ENCODE measurements at places on chromosomes 4 and X.

GRCh38 chr4:187665086-187665485 is 330.5 kb upstream of the ZFP42 start:
- no peak for DNase-seq

GRCh38 chr4:22428441-22428840 is 87.4 kb downstream of the ADGRA3 start:
- no peak for DNase-seq

- DNase-seq = peak; percentile 12
Observed at GRCh38 chrX:129823115-129823514, 20.6 kb downstream of the ZDHHC9 start.

DNA sequence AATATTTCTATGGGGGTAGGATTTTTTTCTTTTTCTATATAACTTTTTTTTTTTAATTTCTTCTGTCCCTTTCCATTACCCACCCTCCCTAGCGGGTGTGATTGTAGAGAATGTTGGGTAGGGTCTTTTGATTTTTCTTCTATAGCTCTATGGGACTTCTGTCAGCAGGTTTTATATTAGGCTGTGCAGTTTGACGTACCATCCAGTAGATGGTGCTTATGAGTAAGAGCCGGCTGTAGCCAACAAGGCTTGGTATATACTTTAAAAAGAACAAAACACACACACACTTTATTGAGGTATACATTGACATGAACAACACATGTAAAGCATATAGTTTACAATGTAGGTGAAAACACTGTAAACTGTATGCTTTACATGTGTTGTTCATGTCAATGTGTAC is 247.9 kb upstream of the POF1B start:
- no peak for DNase-seq

DNA sequence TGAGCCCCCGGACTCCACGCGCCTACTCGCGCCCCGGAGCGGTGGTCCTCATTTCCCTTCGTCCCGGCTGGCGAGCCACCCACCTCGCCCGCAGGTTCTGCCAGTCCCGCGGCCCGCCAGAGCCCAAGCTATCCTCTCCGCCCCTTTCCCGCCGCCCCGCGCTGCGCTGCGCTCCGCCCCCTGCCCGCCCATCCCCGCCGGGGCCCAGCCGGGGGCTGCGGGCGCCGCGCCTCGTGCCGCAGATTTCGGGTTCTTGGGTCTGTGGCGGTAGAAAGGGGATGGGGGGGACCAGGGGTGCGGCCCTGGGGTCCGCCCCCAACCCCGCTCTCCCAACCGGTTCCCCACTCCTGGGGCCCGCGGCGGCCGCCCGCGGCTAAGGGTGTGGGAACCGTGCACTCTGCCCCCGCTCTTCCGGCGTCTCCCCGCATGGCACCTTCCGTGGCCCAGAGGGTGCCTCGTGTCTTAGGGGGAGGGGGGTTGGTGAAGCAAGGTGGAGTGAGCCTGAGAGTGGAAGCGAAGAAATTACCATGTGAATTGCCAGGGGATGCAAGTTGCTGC is 650.8 kb upstream of the DIPK2B start:
- DNase-seq = no peak

DNA sequence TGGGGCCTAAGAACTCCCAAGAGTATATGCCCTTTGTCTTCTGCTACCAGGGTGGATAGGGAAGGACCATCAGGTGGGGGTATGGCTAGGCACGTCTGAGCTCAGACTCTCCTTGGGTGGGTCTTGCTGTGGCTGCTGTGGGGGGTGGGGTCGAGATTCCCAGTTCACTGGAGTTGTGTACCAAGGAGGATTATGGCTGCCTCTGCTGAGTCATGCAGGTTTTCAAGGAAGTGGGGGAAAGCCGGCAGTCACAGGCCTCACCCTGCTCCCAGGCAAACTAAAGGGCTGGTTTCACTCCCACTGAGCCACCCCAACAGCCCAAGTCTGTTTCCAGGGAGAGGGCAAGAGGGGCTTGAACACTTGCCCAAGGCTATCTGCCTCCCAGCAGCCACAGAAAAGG is 249.7 kb downstream of the NR3C2 start:
- no peak for DNase-seq

DNA sequence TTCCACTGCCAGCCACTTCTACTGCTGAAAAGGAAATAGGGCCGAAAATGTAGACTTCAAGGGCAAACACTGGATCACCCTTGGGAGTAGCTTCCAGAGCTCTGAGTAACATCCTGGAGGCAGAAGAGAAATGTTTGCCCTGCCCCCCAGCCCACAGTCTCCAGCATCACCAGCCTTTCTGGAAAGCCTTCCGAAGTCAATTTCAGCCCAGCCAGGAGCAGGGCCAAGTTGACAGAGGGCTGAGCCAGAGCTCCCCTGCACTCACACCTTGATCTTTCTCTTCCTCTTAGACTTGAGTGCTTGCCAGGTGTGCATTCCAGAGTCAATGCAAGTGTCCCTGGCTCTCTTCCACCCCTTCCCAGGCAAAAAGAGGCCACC is 35.2 kb downstream of the SLC25A5 start:
- DNase-seq = peak; percentile 61

DNA sequence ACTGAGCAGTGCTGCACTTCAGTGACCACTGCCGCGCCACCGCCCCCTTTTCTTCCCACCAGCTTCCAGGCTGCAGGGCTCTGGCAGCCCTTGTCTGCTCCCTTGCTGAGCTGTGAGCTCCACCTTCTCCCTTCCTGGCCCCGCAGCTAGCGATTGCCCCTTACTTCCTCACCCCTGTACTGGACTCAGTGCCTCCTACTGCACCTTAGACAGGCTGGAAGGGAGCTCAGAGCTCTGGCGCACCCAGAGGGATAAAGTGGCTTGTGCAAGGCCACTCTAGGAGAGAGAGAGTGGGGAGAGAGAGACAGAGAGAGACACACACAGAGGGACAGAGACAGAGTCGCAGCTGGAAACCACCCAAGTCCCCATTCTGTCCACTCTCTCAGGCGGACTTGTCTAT is 6.0 kb downstream of the RASL11B start:
- no peak for DNase-seq

GRCh38 chrX:137982472-137983172 is 416.7 kb downstream of the ZIC3 start:
- no peak for DNase-seq

GRCh38 chr4:32423267-32423666 is 1703.1 kb downstream of the PCDH7 start:
- no peak for DNase-seq

DNA sequence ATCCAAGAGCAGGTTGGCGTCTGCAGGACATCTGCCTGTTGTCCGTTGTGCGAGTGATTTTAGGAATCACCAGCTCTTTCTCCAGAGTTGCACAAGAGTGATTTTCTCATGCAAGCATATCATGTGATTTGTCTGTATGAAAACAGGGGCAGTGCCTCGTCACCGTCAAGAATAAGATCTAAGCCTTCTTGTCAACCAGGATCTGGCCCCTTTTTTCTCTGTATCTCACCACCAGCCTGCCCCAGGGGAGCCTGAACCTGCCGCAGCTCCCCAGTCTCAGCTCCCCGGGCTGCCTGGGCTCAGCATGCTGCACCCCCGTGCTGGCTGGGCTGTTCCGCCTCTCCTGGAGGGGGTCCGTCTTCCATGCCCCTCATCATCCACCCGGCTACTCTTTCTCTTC is 90.5 kb downstream of the STOX2 start:
- no peak for DNase-seq

- no peak for DNase-seq
Observed at GRCh38 chr4:1374706-1375045, 27.7 kb downstream of the UVSSA start.
